ENCODE measurements at places on chromosomes 4 and X.

GRCh38 chr4:88240297-88240714 is 44.1 kb downstream of the PPM1K start:
- no peak for DNase-seq

DNA sequence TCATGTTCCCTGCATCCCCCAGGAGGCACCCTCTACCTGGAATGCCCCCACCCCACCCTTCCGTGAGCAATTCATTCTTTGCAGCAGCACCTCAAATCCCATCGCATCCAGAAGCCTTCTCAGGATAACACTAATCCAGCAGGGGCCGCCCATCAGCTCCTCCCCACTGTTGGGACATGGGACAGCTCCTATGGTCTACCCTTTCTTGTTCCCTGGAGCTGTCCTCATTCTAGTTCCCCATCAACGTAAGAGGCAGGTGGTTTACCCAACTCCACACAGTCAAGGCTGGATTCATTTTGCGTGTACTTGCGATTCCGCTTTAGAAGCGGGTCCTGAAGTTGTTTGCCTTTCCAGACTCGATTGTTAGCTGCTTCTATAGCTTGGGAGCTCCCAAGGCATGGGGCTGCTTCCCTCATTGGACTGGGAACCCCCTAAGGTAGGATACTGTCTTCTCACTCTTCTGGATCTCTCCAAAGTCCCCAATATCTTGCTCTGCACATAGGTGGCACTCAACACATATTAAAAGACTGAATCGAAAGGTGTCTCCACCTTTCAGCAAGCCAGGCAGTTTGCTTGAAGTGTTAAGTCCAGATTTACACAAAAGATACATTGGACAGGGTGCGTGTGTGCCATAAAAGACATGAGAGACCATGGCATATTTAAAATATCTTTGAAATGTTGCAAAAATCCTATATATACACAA is 942 bp upstream of the APLN start:
- no peak for DNase-seq

GRCh38 chr4:88653371-88653946 is 44.2 kb downstream of the NAP1L5 start:
- DNase-seq: no peak

DNA sequence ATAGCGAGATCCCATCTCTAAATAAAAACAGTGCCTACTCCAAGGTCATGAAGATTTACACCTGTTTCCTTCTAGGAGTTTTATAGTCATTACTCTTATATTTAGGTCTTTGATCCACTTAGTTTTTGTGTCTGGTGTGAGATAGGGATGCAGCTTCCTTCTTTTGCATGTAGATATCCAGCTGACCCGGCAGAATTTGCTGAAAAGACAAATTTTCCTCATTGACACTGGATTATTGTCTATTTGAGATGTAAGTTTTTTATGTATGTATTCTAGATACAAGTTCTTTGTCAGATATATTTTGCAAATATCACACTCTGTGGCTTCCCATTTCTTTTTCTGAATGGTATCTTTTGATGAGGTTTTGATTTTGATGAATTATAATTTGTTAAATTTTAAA is 85.4 kb downstream of the RFC1 start:
- DNase-seq: no peak

GRCh38 chr4:2634014-2634413 is 97.6 kb downstream of the FAM193A start:
- DNase-seq: no peak

GRCh38 chr4:99875071-99875470 is 19.2 kb downstream of the LAMTOR3 start:
- no peak for DNase-seq

Data from thoracic aorta (tissue), 2 donors.